ENCODE measurements at places on chromosomes 11 and 22.

DNA sequence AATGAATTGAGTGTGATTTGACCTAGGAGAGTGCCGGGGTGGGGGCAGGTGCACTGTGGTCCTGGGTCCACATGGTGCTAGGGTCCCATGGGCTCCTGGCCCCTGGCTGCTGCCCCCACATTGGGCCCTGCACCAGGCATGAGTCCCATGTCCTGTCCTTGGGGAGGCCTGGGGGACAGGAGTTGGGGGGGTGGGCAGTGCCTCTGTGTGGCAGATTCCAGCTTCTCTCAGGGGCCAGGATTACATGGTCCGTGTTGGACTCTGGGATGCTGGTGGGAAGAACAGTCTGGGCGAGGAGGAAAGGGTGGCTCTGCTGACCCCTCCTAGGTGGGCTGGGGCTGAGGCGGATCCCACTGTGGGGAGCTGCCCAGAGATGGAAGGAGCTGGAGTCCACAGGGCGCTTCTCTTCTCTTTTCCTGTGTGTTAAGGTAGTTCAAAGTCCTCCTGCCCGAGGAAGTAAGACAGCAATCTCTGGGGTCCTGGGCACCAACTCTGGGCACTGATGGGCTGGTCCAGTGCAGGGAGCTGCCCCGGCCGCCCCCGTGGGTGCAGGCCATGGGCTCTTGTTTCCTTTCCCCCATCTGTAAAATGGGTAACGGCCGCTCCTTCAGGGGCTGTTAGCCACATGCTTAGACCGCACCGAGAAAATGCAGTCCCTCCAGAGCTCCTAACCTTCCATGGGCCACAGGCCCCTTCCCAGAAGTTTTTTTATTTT lies 19.8 kb downstream of the KCNQ1 start:
- DNase-seq: no peak

DNA sequence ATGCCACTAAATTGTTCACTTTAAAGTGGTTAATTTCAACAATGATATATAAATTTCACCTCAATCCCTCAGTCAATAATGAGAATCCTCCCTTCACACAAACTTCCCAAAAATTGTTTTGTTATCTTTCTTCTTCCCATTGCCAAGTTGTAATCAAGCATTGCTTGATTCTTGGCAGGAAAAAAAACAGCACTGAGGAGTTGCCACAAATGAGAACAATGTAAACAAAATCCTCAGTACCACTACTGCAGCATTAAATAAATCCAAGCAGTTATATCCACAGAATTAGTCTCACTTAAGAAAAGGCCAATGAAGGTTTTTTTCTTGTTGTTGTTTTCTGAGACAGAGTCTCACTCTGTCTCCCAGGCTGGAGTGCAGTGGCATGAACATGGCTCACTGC lies 38.2 kb downstream of the FAM168A start:
- DNase-seq: no peak

DNA sequence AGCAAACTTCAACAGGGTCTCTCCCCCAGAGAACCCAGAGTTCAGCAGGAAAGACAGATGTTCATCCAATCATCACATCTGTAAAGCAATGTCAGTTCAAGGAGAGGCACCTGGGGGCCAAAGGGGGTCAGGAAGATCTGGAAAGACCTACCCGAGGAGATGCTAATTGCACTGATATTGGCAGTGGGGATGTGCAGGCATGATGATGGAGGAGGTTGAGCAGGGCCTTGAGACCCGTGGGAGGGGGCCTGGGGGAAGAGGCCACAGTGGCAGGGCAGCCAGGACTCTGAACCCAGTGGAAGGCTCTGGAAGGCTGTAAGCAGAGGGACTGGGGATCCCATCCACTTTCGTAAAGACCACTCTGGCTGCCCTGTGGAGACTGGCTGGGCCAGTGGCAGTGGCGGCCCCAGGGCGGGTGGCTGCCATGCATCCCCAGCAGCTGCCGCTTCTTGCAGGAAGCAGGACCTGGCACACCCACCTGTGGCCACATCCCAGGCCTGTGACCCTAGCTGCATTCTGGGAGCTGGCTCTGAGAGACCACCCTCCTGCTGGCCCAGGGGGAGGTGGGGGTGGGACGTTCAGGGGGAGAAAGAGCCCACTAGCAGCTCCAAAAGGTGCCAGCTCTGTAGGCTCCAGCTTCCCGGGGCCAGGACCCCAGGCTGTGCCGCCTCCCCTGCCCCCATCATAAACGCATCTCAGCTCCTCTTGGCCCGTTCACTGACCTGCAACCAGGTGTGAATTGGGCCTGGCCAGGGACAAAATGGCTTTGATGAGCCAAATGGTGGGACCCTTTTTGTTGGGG lies 59.9 kb upstream of the FGF3 start:
- DNase-seq: no peak

DNA sequence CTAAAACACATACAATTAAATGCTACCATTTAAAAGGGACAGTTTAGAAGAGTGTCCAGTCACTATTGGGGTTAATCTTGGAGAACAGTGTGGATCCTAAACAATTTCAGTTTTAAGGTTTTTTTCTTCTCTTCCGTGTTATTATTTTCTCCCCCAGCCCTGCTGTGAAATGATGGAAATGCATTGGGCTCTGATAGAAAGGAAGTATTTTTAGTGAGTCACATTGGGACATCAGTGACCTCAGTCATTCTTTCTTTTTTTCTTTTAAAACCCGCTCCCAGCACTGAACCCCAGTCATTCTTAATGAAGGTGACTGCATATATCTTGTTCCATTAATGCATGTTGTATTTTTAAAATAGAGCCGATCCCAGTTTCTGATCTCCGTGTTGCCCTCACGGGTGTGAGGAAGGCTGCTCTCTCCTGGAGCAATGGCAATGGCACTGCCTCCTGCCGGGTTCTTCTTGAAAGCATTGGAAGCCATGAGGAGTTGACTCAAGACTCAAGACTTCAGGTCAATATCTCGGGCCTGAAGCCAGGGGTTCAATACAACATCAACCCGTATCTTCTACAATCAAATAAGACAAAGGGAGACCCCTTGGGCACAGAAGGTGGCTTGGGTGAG lies 93.2 kb upstream of the OR4B1 start:
- DNase-seq: no peak

- DNase-seq: no peak
Observed at GRCh38 chr11:57426929-57427726, at the start of gene SLC43A3. TSS of gene SLC43A3 (minus strand) at chr11:57427121. CDS start at chr11:57426172, 949 bp downstream.

DNA sequence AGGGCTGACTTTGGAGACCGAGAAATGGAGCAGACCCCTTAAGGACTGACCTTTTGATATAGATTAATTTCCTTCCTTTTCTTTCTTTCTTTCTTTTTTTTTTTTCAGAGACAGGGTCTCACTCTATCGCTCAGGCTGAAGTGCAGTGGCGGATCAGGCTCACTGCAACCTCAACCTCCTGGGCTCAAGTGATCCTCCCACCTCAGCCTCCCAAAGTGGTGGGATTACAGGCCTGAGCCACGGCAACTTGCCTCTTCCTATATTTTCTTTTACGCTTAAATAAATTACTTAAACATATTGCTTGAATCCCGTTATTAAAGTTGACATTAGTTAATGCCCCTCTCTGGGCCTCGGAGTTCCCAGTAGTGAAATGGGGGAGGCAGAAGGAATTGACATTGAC lies 350 bp upstream of the KCTD14 start:
- no peak for DNase-seq

GRCh38 chr11:34314936-34315335 lies 42.9 kb downstream of the ABTB2 start:
- DNase-seq: no peak

- no peak for DNase-seq
Observed at GRCh38 chr11:72799441-72799840, 5.6 kb upstream of the STARD10 start.

DNA sequence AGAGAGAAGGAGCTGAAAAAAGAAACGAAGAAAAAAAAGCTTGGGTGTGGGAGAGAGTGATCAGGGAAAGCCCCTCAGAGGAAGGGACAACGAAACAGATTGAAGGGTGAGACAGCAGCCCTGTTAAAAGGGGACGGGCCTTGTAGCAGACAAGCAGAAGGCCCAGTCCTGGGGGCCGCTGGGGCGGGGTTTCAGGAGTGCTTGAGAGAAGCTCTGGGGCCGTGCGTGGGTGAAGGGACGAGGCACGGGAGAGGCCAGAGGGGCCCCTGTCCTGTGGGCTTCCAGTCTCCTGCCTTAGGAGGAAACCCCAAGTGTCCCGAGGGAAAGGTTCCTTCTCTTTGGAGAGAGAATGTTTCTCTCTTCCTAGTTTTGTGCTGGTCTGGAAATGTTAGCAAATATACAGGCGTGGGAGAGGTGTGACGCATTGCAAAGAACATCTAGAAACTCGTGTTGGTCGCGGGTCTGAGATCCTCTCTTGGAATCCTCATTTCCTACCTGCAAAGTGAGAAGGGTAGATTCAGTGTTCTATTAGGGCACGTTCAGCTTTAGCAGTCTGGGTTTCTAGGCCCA lies 28.6 kb downstream of the ADAMTS15 start:
- DNase-seq: no peak

- DNase-seq: no peak
Observed at GRCh38 chr22:35555483-35555890, 14.9 kb downstream of the RASD2 start.

DNA sequence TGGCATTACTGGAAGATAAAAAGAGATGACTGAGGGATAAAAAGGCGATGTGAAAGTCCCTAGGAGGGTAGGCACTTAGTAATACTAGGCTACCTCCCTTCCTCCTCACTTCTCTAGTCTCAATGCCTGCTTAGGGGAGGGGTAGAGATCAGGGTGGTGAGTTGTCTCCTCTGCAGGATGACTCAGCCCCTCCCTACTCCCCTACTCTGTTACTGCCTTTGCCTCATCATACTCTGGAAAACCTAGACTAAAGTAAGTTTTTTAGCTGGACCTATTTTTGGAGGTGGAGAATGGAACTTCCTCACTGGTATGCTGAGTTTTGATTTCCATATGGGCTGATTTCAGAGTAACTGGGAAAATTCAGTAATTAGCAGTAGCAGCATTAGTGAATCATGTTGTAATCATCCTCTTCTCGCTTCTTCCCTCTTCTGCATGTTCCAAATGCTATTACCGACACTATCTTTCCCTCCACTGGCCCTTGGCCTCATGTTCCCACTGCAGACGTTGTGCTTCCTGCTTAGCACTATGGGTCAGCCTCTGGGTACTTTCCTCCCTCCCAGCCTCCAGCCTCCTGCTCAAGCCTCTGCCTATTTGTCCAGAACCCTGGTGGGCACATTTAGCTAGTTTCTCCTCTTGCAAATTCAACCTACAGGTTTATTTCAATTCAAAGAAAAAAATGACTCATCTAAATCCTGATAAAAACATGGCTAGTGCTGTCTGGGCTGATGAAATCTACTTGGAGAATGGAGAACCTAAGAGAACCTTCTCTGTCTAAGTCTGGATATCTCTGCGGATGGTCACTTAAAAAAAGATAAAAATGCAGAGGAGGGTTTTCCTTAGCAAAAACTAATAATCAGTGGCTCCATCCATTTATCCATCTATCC lies 281.7 kb downstream of the ST3GAL4 start:
- DNase-seq: no peak

GRCh38 chr11:86442420-86442819 lies 67.7 kb downstream of the CCDC81 start:
- no peak for DNase-seq

- DNase-seq: no peak
Observed at GRCh38 chr11:20760811-20761210, 91.4 kb downstream of the NELL1 start.

GRCh38 chr11:14552089-14552488 lies 31.9 kb upstream of the PSMA1 start:
- DNase-seq: no peak

DNA sequence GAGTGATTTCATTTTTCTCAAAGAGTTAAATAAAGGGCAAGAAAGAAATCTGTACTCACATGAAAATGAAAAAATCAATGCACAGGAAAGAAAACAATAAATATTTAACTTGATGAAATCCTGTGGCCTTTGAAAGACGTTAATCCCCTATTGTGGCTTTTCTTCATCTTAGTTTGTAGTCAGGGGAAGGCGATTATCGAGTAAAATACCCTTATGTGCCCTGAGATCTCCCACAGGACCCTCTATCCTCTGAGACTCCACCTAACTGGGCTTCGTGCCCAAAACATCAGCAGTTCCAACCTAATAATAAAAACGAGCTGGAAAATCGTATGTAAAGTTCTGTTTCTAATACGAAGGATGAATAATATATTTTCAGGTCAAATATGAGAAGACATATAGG lies 208.2 kb upstream of the ZC3H12C start:
- no peak for DNase-seq

DNA sequence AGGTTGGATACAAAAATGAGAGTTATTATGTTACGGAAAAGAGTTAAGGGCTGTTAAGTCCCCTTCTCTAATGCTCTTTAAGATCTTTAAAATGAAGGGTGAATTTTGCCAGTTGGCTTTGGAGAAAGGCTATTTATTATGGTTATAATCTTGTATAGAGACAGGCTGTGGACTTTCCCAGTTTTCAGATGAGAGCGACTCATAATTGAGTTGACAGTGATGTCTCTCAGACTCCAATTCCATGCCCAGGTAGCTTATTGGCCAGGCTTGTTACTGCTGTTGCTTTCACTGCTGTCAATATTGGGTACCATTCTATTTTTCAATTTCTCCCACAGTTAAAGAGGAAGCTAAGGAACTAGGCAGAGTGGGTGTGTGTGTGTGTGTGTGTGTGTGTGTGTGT lies 13.1 kb downstream of the ENDOD1 start:
- DNase-seq: no peak

DNA sequence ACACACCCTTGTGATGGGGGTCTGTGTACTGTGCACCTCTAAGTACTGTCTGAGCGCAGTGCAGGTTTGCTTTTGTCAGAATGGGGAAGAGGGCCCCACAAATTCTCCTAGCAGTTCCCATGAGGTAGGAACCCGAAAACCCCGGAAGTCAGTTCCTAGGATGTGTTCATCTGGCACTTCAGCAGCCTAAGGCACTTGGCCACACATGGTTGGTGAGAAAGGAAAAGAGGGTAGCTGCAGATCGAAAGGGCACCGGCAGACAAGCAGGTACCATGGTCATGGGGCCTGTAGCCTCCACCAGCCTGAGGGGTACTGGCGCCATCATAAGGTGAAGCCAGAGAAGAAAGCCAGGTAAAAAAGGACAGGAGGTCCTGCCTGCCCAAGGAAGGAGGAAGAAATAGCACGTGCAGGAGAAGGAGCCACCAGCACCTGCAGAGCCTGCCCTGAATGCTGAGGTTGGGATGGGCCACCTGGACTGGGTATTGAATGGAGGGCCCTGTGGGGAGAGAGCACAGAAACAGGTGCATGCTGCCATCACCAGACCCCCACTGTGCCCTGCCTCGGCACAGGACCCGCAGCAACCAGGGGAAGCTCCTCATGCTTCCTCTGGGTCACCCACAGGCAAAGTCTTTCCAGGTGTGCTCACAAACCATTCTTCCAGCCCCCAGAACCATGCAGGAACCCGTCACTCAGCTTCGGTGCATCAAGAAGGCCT lies 8.1 kb upstream of the CASTOR1 start:
- no peak for DNase-seq
